ENCODE measurements at places on chromosomes 6 and 20.

- no peak for DNase-seq
Observed at GRCh38 chr6:75234126-75234865, 9.3 kb downstream of the COX7A2 start.

- DNase-seq, result no peak
Observed at GRCh38 chr6:34919651-34920050, 30.6 kb downstream of the ANKS1A start.

- no peak for DNase-seq
Observed at GRCh38 chr6:34556031-34556471, at the start of gene SPDEF. SPDEF (minus strand) TSS chr6:34556329; CDS start chr6:34544455, 11,874 bp downstream.

GRCh38 chr6:52904562-52905279 lies 4.8 kb downstream of the GSTA3 start:
- no peak for DNase-seq

GRCh38 chr20:6697228-6697972 lies 70.1 kb upstream of the BMP2 start:
- DNase-seq, result no peak

DNA sequence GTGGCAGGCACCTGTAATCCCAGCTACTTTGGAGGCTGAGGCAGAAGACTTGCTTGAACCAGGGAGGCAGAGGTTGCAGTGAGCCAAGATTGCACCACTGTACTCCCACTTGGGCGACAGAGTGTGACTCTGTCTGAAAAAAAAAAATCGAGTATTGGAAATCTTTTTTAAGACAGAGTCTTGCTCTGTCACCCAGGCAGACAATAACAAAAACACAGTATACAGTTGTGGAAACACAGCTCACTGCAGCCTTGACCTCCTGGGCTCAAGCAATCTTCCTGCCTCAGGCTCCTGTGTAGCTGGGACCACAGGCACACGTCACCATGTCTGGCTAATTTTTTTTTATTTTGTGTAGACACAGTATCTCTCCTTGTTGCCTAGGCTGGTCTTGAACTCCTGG lies 15.0 kb downstream of the NANP start:
- DNase-seq, result no peak

DNA sequence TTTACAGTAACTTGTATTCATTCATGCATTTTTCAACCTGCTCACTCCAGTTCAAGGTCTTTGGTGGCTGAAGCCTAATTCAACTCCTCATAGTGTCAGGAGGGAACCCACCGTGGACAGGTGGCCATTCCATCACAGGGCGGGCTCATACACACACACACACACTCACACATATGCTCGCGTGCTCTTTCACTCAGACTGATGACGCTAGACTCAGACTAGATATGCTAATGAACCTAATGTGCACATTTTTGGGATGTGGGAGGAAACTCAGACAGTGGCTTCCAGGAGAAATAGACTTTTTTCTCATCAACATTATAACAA lies 56.7 kb downstream of the TRIM27 start:
- DNase-seq, result peak; percentile 29

DNA sequence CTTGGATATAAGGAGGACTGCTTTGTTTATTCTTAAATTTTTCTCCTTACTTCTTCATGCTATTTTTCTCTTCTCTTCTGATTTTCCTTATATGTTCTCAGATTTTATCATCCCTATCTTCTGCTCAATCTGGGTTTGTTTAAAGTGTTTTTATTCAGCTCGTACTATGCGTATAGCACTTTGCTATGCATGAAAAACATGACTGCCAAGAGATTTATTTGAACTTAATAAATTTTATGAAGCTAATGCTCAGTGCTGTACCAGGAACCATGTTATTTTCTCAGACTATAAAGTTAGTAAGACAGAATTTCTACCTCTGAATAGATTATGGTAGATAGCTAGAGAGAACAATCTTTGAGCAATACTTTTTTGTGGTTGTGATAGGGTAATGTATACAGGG lies 305.9 kb downstream of the LAMA2 start:
- no peak for DNase-seq

DNA sequence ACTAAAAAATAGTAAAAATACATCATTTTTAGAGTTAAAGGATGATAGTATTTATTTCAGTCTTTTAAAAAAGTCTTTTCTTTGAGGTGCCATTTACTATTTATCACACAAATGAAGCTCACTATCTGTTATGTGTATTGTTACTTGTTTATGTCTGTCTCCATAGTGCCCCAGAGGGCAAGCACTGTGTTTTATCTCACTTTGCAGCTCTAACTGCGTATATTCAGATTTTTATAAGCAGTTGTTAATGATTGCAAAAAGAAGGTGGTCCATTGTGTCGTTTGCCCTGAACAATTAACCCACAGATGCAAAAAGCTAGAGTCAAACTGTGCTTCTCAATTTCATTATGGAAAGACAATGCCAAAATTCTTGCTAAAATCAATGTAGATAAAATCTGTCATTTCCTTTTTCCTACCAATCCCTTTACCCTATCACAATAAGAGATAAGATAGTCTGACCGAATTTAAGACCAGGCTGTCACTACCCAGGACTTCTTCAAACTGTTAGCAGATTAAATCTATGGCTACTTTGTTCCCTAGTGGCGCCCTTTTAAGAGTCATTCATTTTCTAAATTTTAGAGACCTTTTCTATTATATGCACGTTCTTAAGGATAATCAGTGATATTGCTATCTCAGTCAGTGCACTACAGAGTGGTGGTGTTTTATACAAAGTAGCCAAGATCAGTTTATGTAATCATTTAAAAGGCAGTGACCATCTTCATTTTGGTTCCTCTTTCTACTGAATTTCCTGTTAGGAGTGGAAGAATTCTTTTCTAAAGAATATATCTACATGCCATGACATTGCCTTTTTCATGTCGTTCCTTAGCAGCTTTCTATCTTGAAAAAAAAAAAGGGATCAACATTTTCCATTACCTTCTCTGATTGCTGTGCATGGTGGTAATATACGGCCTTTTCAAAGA lies 133.1 kb upstream of the PRDM1 start:
- DNase-seq, result no peak

DNA sequence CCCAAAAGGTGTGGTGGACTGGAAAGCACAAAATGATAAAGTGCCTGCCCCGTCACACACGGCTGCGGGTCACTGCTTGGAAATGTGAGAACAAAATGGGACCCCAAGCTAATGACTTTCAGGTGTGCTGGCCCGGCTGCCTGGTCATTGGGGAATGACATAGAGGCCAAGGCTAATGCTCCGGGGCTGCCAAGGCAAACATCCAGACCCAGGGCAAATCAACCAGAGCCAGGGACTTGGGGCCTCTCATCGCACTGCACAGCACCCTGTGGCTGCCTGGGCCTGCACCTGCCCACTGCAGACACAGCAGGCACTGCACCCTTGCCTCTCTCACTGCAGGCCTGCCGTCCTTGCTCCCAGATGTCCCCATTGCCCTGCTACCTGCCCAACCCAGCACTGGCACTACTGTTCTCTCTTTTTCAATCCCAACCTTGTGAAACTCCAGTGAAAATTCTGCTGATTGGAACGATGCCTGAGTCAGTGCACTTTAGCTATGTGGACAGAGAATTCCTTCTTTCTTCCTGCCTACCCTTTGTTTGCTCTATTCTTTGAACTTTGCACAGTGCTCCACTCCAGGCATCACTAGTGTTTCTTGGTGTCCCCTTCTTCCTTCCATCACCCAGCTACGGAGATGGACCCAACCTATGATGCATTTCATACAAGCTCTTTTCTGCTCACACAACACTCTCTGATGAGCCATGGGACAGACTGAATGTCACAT lies 849.5 kb downstream of the MAFB start:
- no peak for DNase-seq

- no peak for DNase-seq
Observed at GRCh38 chr6:141464490-141464889, 668.2 kb upstream of the GJE1 start.

- DNase-seq, result no peak
Observed at GRCh38 chr6:157891544-157892362, 68.7 kb downstream of the SNX9 start.

GRCh38 chr6:43471399-43471798 lies 6.0 kb upstream of the TJAP1 start:
- no peak for DNase-seq

DNA sequence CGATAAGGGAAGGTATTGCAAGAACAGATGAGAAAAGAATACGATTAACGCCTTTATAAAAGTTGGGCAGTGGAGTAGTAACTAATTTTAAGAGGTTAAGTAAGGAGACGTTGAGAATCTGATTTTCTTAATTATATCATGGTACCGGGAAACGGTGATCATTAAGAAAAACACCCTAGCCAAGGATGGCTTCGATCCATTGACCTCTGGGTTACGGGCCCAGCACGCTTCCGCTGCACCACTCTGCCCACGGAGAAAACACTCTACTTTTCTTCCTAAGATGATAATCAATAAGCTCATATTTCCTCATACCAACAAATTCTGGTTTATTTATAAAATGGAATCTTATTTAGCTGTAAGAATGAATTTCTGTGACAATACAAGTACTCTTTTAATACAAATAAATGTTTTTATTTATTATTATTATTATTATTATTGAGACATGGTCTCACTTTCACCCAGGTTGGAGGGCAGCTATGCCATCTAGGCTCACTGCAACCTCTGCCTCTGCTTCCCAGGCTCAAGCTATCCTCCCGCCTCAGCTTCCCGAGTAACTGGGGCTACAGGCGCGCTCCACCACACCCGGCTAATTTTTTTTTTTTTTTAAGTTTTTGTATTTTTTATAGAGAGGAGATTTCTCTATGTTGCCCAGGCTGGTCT lies 8.3 kb downstream of the POM121L2 start:
- DNase-seq, result no peak

GRCh38 chr6:15132167-15132566 lies 113.7 kb upstream of the JARID2 start:
- DNase-seq, result no peak

DNA sequence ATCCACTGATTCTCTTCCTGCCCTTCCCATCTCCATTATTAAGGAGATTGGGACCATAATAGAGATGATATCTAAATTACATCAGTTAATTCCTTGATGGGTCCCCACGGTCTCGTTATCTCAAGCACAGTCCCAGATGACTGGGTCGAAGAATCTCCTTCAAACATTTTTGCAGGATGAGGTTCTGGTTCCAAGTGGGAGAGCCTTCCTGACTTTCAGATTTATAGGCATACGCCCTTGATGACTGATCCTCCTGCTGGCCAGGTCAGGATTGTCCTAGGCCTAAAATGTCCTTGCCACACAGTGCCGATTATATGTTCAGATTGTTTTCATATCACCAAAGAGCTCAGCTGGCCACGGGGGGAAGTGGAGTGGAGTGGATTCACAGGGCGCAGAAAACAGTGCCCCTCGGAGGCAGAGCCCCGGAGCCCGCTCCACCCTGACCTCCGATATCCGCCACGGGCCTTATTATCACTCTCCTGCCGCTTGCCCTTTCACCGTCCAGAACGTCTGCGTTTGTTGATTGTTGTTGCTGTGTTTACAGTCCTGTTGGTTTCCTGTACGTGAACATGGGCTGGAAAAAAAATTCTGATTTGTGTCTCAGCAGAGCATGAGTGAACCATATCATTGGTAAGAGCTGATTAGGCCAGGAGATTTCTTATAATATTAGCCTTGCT lies 8.9 kb downstream of the BMP6 start:
- DNase-seq, result no peak

DNA sequence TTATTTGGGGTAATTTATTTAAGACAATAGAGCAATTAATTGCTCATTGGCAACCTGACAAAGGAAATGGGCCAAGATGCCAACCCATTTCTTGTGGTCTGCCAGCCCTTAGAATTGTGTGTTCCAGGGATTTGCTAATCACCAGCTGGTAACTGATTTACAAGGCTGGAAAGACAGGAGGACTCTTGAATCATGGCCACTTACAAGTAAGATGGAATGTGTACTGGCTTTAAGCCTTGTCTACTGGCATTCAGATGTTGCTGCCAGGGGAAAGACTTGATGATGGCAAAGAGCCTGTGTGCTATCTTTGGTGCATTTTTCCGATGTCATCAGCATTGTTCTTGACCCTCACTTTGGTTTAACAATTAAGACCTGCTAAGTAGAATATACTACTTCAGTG lies 91.0 kb downstream of the BCKDHB start:
- no peak for DNase-seq

GRCh38 chr6:164014346-164015087 lies 600.0 kb downstream of the QKI start:
- no peak for DNase-seq

DNA sequence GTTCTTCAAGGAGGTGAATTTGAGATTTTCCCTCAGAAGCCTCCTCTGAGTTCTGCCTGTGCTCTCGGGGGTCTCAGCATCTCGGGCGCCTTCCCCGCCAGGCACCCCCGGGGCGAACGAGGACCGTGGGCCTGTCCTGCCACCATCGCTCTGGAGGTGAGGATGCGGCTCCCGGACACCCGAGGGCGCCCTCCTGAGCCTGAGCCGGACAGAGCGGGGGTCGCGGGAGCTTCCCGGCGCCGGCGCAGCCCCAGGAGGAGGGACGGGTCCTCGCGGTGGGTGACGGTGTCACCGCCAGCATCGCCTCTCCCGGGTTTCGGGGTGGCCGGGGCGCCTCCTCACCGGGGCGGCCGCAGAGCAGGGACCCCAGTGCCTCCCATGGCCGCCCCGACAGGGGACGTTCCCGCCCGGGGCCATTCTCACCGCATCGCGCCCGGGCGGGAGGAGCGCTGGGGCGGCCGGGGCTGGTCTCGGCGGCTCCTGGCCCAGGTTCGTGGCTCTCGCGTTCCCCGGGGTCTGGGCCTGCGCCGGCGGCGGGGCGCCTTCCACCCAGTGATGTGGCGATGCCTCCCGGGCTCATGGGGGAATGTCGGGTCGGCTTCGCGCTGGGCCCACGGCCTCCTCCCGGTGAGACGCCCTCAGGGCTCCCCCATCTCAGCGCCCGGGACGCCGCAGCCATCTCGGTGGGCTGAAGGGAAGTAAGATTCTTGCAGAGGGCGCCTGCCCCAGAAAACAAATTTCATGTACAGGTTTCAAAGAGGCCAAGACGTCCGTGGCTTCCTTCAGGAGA lies 210.5 kb downstream of the ERMARD start:
- DNase-seq, result peak; percentile 44

GRCh38 chr6:126574301-126574700 lies 234.4 kb downstream of the CENPW start:
- DNase-seq, result no peak

DNA sequence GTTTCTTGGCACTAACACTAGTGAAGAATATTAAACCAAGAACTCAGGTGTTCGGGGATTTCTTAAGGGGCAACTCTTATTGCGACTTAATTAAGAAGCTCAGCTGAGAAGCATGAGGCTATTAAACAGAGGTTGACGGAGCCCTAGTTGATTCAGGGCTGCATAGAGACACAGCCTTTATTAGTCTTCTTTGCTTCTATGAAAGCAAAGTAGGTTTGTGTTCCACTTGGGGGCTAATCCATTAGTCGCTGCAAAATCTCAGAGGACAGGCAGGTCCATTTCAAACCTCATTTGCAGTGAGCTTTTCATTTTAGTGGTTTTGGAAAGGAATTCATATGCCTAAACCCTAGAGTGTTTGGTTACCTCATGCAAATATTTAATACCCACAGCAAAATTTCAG lies 506.6 kb upstream of the SULF2 start:
- DNase-seq, result no peak
